Germinal center (tissue), 1 donor: ENCODE measurements at places on chromosomes 3 and 15.

DNA sequence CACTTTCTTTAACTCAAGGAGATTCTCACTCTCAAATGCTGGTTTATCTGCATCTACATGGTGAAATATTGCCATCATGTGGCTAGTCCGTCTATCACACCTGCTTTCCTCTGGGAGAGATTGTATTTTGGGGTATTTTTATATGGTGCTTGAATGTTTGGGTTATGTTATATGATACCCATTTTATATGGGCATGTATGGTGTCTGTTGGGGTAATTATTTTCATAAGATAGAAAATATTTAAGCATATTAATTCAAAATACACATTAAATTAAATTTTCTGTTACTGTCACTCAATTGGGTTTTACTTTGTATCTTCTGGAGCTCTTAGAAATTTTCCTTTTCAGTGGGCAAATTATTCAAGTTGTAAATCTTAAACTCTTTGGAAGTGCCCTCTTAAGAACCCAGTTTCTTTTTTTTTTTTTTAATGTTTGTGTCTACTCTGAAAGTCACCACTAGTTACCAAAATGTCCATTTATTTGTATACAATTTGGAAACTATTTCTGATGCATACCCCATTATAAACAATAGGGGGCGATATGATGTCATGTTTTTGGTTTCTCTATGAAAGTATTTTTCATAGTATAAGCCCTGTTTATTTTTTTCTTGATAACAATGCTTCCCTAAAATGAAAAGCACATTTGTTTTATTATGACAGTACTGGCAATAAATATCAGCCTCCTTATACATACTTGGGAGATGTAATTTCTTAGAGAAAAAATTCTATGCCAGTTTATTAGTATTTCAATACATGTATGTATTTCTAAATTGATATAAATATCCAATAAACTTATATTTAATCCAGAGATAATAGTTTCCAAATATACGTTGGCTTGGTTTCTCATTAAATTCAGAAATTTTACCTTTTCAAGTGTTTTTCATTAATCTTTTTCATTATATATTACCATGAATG, 36.1 kb upstream of the PLSCR5 start:
- peak; percentile 13 for DNase-seq

- DNase-seq = no peak
These were observed 89.5 kb downstream of the SUCNR1 start for GRCh38 chr3:151962912-151963311.

DNA sequence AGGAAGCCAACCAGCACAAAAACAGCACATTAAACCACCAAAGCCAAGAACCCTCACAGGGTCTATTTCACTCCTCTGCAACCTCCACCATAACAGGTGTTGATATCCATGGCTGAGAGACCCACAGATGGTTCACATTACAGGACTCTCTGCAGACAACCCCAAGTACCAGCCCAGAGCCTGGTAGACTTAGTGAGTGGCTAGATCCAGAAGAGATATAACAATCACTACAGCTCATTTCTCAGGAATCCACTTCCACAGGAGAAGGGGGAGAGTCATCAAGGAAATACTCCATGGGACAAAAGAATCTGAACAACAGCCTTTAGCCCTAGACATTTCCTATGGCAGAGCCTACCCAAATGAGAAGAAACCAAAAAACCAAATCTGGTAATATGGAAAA, 168.1 kb upstream of the CD96 start:
- no peak for DNase-seq

- no peak for DNase-seq
These were observed 36.1 kb downstream of the FBXL22 start for GRCh38 chr15:63633312-63633711.

DNA sequence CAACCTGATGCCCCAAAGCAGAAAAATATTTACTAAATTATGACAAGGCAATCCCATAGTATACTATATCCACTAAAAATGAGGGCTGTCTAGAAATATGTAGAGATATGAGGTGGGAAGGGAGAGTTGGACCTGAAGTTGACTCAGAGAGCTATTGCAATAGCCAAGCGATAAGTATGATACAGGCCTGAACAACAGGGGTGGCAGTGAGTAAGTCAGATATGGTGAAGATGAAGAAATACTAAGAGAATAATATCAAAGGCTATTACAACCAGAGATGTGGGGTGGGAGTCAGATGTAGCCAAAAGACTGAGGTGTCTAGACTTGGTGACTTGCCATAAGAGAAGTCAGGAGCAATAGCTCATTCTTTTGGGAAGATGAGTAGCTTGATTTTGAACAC, 9.2 kb downstream of the HSPBAP1 start:
- DNase-seq = no peak

GRCh38 chr3:160023476-160023875, 34.8 kb downstream of the IL12A start:
- DNase-seq = no peak

GRCh38 chr3:60202052-60202726, 1049.1 kb downstream of the FHIT start:
- no peak for DNase-seq

GRCh38 chr15:48447657-48448056, 116.4 kb downstream of the DUT start:
- DNase-seq = no peak

- no peak for DNase-seq
These were observed 4.9 kb downstream of the TMED3 start for GRCh38 chr15:79315623-79316328.

DNA sequence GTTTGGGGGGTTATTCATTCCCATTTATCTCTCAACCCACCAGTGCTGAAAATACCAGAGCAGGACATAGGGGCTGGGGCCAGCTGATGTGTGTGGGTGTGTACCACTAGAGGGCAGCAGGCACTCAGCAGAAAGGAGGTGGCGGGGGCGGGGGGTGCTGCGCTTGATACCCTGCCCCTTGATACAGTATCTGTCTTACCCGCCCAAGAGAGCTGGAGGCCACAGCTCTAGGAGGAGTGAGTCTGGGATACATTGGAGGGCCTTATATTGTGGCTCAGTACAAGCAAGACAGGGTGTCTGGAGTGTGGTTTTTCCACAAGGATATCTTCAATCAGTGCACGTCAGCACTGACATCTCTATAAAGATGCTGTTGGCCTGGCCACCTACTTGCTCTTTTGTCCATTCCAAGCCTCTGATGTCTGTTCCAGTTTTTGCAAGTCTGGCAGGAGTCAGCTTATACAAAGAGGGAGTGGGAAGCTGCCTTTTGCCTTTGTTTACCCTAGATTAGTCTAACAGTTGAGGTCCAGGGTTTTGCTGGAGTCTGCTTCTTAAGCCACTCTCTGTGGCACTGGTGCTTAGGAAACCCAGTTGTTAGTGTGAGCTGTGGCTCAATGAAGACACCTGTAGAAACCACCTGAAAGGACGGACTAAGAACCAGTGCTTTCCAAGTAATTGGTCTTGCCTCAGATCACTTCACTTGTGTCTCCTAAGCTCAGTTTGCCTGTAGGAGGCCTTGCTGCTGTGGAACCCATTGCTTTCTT, 1.5 kb upstream of the RBM15B start:
- peak; percentile 61 for DNase-seq

GRCh38 chr15:28984421-28985315, 98.9 kb downstream of the APBA2 start:
- no peak for DNase-seq

DNA sequence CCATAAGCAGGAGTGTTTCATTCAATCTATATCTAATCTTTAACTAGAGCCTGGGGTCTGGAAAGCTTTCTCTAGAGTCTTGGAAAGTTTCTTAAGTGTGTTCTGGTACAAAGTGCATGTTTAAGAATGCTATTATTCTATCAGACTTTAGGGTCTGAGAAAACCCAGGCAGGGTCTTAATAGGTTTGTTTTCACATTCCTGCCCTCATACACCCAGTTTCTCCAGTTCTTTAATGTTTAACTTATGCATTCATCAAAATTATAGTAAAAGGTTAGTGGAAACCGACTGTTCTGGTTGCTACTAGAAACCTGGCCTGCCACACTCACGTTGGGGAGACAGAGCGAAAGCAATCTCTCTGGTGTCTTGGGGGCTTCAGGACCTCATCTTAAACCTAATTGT, 102.9 kb upstream of the WDR72 start:
- no peak for DNase-seq

DNA sequence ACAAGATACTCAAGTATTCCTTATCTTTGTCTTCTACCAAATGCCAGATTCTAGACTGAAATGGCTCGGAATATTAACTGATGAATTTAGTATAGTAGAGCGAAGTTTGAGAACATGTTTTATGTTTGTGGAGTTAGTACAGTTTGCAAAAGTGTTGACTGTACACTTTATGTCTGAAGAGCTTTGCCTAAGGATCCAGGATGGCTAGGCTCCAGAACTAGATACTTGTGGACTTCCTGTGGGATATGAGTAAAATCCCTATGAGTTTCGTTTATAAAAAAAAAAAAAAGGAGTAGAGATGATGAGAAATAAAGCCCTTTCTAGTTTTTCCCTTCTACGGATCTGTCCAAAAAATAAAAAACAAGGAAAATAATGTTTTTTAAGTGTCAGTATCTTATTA, 96.7 kb downstream of the TP63 start:
- no peak for DNase-seq

DNA sequence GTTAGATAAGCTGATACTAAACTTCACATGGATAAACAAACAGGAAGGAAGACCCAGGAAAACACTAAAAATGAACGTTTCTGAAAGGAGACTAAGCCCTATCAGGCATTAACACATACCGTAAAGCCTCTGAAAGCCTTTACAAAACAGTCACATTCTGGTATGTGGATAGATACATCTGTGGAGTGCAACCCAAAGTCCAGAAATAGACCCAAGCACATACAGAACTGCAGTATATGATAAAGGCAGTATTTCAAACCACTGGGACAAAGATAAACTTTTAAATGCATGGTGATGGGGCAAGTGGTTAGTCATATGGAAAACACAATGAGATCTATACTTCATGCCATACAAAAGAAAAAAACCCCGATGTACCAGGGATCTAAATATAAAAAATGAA, 26.0 kb downstream of the DCBLD2 start:
- no peak for DNase-seq

GRCh38 chr3:119609301-119609700, 11.6 kb downstream of the PLA1A start:
- DNase-seq = no peak

DNA sequence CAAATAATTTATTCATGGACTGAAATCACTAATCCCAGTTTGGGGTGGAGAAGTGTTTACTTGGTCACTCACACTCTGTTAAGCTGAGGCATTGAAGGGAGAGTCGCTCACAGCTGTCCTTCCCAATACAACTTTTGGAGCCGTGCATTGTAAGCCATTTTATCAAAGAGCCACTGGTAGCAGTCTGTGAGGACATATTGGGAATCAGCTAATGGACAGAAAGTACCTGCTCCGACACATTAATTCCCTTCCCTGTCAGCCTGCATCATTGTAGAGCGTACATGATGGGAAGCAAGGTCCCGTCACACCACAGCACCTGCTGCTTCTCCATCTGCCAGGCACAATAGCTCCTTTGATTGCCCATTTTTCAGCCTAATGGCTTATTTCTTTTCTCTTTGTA, 643.2 kb downstream of the SQOR start:
- DNase-seq = no peak

GRCh38 chr3:67647390-67647878, 7.0 kb downstream of the SUCLG2 start:
- DNase-seq = no peak

DNA sequence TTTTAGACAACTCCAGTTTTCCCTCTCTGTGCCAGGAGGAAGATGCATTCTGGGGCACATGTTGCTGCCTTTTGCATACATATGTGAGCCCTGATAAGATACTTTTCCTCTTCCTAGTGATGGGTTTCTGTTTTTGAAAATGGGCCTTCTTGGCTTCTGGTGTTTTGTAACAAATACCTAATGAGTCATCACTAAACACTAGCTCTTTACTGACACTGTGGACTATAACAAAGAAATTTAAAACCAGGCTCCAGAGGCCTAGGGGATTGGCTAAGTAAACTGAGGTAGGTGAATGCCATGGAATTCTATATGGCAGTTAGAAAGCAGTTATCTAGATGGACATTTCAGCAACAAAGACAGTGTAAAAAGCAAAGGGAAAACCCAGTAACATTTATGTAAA, 93.4 kb upstream of the NR2E3 start:
- DNase-seq = no peak

DNA sequence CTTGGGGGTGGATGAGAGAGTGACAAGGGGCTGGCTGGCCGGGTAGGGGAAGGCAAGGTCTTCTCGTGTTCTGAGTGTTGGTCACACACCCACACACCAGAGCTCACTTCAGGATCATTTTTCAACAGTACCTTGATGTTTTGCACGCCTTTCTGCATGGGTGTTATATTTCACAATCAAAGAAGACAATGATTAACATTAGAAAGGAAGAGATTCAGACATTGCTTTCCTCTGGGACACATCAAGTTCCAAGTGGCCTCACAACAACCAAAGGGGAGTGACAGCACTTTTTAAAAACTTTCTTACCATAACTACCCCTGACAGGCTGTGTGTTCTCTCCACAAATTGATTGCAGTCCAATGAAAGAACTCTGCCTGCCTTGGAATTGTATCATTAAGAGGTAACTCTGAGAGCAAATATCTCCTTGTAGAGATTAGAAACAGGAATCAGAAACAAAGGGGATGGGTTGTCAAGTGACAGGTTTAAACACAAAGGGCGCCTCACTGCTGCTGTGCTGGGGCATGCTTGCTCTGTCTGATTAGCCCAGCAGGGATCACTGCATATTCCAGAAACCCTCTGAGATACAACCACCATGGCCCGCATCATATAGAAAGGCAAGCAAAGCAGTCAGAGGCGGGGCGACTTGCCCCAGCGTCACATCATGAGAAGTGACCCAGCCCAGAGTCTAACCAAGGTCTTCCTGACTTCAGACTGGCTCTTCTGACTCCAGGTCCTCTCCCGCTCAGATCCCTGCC, 230.8 kb downstream of the FEZF2 start:
- DNase-seq = no peak

- DNase-seq = peak; percentile 87
These were observed 34.2 kb upstream of the VPS8 start for GRCh38 chr3:184777566-184778356.

DNA sequence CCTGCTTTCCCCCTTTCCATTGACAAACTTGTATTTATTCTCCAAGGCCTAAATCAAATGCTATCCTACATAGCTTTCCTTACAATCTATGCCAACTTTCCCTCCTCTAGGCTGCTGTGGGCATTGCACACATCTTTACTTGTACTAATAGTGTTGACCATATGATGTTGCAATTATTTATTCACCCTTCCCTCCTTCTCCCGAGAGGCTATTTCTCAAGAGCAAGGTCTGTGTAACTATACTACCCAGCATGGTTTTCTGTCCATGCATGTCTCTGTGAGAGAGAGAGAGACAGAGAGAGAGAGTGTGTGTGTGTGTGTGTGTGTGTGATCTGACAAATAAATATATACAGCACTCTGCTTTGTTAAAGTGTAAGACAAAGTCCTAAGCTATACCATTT, 63.8 kb downstream of the GTPBP8 start:
- no peak for DNase-seq

- DNase-seq = no peak
These were observed 29.7 kb downstream of the EPHB1 start for GRCh38 chr3:134824791-134825190.

DNA sequence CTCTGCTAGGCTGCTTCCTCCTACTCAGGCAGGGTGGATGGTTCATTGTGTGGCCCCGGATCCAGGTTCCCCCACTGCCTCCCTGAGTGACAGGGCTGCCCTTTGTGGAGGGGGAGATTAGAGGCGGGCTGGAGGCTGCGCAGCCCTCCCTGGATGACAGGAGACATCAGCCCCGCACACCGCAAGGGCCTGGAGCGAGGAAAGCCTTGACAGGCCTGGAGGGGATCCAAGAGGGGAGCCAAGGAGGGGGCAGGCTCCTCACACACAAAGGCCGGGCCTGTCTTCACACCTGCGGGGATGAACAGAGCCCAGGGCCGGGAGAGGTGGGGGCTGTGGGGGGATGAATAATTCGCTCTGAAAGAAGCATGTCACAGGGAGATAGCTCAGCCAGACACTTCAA, 72.9 kb downstream of the RPN1 start:
- no peak for DNase-seq

GRCh38 chr3:39937315-39937714, 127.9 kb downstream of the MYRIP start:
- no peak for DNase-seq
